ENCODE measurements at places on chromosomes 16 and 17.

DNA sequence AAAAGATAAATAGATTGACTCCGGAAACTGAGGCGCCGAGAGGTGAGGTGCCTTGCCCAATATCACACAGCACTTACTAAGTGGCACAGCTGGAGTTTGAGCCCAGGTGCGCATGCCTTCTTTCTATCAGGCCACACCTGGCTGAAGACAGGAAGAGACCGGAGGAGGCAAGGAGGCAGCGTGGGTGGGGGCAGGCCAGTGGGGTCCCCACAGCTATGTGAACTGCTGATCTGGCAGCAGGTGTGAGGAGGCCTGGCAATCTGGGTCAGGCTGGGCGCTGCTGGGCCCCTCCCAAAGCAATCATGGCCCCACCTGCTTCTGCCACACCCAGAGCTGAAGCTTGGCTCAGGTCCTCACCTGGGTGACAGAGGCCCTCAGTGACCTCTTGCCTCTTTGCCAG, 1.9 kb upstream of the GDPD3 start:
- no peak for DNase-seq

DNA sequence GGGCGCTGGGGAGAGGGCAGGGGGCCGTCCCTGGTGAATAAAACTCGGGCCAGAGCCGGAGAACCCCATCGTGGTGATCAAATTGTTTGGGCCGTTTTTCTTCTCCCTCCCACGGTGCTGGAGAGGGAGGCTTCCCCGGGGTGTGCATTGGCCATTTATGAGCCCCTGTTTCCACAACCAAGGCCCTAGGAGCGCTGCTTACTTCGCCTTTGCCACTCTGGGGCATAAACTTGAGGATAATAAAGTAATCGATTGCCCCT, 544 bp downstream of the CCP110 start:
- DNase-seq: no peak

DNA sequence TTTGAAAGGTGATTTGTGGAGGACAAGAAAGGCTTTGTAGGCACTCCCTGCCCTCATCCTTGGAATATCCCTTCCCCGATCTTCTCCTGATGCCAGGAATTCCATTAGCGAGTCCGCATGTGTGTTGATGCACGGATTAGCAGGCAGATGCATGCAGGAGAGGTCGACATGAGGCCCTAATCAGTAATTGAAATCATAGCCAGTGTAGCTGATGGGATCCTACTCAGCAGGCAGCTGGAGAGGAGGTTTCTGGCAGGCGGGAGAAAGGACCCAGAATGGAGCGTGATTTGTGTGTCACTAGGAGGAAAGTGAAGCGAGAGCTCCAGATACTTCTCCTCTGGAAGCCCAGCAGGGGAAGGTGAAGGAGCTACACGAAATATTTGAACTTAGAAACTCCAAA, 196.3 kb upstream of the CDH11 start:
- DNase-seq: no peak

DNA sequence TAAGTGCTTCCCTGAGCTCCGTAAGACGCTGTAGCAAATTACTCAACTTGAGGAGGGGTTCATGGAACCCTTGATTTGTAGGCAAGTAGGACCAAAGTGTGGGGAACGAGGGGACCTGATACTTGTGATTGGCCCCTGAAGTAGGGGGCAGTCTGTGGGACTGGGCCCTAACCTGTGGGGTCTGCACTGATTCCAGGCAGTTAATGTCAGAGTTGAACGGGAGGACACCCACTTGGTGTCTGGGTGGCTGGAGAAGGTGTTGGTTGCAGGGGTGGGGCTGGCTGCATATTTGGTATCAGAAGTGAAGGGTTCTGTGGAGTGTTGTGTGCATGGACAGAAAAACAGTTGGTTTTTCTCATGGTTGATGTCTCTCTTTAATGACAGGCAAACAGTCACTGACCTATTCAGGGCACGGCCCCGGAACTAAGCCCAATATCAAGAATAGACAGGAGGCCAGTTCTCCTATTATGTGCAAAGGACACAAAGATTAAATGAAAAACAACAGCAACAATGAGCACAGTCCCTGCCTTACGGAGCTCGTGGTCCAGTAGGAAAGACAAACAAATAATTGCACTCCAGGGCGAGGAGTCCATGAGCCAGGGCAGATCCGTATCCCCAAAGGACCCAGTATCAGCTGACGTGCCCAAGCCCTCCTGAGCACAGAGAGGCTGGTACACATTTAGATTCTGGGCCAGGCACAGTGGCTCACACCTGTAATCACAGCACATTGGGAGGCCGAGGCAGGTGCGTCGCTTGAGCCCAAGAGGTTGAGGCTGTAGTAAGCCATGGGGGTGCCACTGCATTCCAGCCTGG, 19.2 kb downstream of the MXRA7 start:
- no peak for DNase-seq

- DNase-seq: no peak
Measured at GRCh38 chr17:59558039-59558438, 7.4 kb upstream of the DHX40 start.

DNA sequence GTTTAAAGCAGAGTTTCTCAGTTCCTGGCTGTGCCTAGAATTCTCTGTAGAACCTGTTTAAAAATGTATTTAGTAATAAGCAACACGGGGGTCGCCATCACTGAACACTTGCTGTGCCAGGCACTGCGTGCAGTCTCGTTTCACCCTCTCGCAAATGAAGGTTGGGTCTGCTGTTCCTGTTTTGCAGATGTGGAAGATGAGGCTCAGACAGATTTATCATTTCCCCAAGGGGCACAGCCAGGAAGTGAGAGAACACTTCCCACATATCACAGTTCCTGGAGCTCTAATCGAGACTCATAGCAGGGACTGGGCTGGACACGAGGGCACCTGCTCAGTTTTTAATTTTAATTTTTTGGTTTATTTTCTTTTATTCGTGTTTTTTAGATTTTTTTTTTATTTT, 122.7 kb downstream of the ABCC6 start:
- DNase-seq: no peak

GRCh38 chr16:57948027-57948426, 22.9 kb downstream of the CNGB1 start:
- no peak for DNase-seq

- DNase-seq: no peak
Measured at GRCh38 chr16:89268987-89269735, 51.7 kb downstream of the ZNF778 start.

GRCh38 chr16:760065-760464, 469 bp upstream of the MSLN start:
- no peak for DNase-seq

GRCh38 chr17:68302666-68303065, 11.4 kb downstream of the ARSG start:
- DNase-seq: no peak

GRCh38 chr17:68497885-68498319, 14.3 kb upstream of the PRKAR1A start:
- DNase-seq: no peak

GRCh38 chr17:48335858-48336500, 94.0 kb downstream of the SKAP1 start:
- DNase-seq: peak; percentile 78

DNA sequence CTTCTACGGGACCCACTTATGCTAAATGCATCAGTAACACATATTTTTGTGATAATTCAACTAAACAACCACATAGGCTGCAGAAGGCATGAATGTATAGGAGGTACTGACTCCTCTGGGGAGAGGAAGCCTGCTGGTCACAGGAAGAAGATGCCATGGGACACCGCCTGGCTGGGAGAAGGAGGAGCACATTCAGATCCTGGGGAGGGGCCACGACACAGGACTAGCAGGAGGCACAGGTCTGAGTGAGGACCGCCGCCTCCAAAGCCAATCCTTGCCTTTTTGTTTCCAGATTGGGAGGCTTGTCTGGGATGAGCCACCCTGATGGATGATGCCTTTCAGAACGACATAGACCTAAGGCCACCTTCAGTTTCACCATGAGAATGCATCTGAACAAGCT, 34.6 kb downstream of the MBTPS1 start:
- no peak for DNase-seq

DNA sequence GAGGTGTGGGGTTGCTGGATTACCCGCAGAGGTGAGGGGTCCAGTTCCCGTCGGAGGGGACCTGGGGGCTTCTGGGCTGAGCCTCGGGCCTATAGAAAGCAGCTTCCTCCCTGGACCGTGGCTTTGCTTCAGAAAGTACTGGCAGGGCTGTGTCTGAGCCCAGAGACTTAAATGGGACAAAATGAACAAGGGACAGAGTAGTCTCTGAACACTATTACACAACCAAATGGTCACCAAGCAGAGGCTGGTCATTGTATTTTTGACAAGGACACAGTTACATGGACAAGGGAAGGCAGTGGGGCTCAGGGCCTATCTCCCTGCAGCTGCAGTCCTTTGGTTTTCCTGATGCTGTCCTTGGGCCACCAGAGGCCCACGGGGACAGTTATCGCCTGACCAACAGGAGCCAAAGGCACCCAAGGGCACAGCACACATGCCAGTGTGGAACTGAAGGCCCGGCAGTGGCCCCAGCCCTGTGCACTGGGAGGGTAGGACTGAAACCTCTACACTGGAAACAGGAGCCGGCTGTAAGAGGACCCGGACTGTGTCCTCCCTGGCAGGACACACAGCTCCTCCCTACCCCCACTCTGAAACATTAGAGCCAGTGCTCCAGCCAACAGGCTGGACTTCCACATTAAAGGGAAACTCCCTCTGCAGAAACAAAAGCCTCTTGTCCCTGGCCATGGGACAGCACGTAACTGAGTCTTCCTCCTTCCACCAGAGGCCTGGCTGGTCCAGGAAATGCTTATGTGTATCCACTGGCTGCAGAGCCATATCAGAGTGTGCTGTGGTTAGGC, 26.0 kb upstream of the ERN1 start:
- no peak for DNase-seq

DNA sequence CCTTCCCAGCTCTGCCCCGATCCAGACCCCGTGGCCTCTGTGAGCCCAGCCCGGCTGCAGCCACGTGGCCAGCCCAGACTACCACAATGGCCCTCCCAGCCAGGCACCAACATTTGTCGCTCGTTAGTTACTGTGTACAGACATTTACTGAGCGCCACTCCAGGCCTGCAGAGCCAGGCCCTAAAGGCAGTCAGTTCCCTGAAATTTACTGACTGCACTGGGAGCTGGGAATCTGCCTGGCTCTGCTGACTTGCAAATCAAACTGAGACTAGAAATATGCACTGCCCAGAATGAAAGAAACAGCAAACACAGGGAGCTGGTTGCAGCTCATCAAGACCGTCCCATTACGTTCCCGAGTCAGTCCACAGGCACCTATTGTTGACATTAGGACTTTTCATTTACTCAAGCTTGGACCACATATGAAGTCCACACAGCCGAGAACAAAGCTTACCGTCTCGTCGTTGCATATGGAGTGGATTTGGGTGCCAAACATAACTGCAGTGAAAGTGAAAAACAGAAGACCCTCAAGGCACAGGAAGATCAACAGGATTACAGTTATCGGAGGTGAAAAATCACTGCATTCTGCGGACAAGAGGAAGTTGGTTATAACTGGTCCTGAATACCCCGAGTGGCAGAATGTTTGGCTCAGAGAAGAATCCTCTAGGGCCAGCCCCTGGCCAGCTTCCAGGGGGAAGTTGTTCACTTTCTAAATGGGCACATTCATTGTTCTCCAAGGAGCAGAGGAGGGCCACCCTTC, 34.5 kb downstream of the ZDHHC7 start:
- no peak for DNase-seq

DNA sequence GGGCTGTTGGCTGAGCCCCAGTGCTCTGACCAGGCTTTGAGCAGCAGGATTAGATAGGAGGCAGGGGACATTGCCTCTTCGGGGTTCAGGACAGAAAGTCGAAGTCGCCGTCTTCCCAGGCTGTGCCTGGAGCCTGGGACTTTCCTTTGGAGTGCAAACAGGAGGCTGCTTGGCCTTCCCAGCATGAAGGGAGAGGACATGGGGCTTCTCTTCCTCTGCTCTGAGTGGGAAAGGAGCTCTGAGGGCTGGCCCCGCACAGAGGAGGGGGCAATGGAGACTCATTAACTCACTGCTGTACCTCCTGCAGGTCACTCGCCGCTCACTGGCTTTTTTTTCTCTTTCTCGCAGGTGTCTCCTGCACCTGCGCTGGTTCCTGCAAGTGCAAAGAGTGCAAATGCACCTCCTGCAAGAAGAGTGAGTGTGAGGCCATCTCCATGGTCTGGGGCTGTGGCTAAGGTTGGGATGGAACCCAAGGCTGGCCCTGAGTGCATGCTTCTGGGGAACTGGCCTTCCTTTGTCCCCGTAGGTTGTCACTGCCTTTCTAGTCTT, 642 bp downstream of the MT1F start:
- DNase-seq: no peak

DNA sequence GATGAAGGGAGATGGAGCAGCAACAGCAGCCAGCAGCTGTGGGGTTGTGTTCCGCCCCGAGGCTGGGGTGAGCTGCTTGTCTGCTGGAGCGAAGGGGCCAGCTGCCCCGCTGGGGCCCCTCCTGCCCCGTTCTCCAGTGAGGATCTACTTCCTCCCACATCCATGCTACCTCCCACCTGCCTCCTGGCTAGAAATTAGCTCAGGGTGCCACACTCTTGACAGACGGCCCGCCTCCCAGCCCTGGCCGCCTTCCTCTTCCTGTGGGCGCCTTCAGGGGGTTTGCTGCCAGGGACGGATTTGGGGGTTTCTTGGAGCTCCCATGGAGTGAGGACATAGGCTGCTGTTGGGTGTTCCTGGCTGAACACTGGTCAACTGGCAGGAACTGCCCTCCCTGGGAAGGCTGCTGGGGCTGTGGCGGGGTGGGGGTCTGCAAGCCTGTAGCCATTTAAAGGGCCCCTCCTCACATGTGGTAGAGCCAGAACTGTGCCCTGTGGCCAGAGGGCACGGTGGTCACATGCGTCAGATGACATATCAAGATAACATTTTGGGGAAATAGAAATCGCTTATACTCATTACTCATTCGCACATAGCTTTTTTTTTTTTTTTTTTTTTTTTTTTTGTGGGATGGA, 13.1 kb downstream of the TBC1D24 start:
- DNase-seq: no peak

DNA sequence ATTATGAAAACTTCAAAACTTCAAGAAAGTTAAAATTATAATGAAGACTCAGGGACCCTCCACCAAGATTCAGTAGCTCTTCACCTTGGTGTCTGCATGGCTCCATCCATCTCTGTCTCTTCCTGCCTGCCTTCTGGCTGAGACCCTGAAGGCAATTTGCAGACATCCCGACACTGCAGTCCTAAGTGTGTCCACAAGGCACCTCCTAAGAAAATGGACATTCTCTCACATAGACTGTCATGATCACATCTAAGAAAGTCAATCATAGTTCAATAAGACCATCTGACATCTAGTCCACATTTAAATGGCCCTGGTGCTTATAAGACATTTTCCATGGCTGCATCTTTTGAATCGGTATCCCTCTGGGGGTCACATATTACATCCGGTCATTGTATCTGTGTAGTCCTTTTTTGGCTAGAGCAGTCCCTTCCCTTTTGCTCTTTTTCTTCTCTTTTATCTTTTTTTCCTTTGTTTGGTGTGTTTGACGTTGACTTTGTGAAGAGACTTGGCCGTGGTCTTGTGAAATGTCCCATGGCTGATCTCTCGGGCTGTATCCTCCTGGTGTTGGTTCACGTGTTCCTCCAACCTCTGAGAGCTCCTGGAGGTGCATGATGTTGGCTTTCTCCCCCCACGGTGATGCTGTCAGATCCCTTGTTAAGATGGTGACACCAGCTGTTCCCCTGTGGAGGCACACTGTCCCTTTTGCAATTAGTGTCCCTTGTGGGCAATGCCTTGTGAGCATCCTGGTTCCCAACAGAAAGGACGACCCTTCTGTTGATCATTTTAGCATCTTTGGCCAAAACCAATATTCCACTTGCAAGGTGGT, 5.0 kb upstream of the TNFRSF13B start:
- no peak for DNase-seq

GRCh38 chr17:79294459-79295071, 219.9 kb downstream of the ENGASE start:
- no peak for DNase-seq

GRCh38 chr17:30831663-30832437, at the start of gene ATAD5:
Gene ATAD5, plus strand, starts transcription at chr17:30831966. Its CDS starts 382 bp downstream, at chr17:30832348.
- DNase-seq: peak; percentile 86

- no peak for DNase-seq
Measured at GRCh38 chr17:16908273-16908672, 63.6 kb downstream of the TNFRSF13B start.

Data from hematopoietic multipotent progenitor cell treated with erythropoietin and hydrocortisone succinate and interleukin-3 and kit ligand, for 17 days (in vitro differentiated cells).